ENCODE measurements at places on chromosomes 12 and 14.

- DNase-seq: no peak
These were observed 61.7 kb downstream of the PPM1H start for GRCh38 chr12:62873116-62873825.

DNA sequence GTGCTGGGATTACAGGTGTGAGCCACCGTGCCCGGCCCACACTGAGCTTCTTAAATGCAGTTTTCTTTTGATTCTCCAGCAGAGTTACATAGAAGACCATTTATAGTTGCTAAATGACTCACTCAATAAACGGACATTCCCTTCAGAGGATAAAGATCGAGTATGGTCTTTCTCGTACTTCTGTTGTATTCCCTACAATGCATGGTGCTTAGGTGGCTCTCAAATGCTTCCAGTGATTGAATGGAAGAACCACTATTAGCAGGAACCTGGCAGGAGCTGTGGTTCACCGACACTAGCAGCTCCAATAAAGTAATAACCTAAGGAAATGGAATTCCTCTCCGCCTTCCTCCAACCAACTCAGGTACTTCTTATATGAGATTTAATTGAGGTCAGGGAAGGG lies 3.9 kb upstream of the GPRC5A start:
- no peak for DNase-seq

- DNase-seq: no peak
These were observed 315.7 kb downstream of the PAWR start for GRCh38 chr12:79375050-79375449.

DNA sequence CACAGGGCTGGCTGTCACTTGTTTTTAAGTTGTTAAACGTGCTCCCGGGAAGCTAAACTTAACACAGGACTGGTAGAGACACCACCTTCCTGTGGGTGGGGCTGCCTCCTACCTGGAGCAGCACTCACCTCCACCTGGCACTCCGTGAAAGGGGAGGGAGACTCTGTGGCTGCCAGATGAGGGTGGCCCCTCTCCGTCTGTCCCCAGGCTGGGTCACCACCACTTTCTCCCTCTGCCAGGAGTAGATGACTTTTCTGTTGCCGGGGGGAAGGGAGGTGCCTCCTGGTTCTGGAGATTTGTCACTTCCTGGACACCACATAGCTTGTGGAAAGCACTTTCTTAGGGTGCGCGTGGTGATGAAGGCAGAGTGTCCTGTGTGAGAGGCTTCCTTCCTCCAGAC lies 81.3 kb downstream of the WDR20 start:
- DNase-seq: no peak

DNA sequence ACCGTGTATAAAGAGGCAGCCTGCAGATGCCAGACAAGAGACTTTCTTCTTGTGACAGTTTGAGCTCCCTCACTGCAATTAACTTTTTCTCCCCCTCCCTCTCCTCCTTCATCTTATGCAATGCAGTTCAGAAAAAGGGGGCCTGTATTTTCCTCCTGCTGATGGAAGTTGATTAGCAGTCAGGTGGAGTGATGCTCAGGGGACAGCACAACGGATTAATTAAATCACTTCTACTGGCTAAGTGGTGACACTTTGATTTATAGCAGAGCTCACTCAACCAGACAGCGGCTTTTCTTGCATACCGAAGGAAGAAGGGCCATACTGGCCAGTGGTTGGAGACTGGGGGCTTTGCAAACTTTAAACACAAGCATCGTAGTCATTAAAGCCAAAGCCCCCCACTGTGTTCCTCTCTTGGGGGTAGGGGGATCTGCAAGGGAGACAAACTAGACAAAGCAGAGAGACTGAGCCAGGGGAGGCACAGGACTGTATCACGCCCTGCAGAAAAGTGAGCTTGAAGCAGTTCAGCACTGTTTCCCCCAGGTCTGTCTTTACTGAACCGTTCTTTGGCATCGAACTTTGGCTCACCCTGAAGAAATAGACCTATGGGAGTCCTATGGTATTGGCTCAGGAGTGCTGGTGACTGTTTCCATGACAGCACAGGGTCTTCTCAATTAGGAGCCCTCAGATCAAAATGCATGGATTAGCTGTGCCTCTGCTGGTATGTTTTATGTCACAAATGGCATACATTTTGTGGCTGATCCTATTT lies 47.7 kb downstream of the SPRING1 start:
- DNase-seq: no peak

GRCh38 chr12:13702381-13702780 lies 279.0 kb downstream of the GRIN2B start:
- no peak for DNase-seq
